OCI-M1 (cell line): ENCODE measurements at places on chromosomes 4 and X.
A peak's percentile ranks its signal among the peaks of the same experiment; 100 is the strongest.

- DNase-seq, result peak; percentile 6
Measured at GRCh38 chrX:21975812-21976211, 35.3 kb downstream of the SMS start.

- no peak for DNase-seq
Measured at GRCh38 chrX:118941147-118941546, 33.3 kb upstream of the LONRF3 start.

DNA sequence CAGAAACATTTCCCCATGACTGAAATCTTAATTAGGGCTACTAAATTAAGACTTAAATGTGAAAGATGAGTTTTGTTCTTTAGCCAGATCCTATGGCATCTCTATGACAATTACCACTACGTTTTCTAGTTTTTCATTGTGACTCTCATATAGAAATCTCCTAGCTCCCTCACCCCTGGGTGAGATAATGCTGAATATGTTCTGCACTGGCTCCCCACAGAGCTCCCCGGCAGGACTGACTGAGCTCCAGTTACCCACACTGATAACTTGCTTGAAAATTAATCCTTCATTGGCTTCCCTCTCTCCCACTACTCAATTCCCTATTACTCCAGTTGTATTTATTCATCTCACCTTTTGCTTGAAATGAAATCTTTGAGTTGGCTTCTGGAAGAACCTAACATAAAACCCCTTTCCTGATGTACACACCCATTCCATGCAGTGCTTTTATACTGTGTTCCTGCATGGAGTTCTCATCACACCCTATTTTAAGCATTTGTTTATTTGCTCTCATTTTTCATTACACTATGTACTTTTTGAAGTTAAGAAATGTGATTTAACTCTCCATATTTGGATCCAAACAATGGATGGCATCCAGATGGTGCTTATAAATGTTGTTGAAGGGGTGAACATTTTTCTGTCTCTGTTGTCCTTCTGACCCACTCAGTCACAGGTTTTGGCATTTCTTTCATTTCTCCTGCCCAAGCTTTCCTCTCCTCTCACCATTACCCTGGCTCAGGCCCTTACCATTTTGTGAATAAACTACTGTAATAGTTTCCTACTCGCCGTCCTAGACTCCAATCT is 623.4 kb downstream of the SPRY1 start:
- DNase-seq, result no peak

GRCh38 chrX:12709047-12709446 is 82.2 kb upstream of the PRPS2 start:
- DNase-seq, result no peak

DNA sequence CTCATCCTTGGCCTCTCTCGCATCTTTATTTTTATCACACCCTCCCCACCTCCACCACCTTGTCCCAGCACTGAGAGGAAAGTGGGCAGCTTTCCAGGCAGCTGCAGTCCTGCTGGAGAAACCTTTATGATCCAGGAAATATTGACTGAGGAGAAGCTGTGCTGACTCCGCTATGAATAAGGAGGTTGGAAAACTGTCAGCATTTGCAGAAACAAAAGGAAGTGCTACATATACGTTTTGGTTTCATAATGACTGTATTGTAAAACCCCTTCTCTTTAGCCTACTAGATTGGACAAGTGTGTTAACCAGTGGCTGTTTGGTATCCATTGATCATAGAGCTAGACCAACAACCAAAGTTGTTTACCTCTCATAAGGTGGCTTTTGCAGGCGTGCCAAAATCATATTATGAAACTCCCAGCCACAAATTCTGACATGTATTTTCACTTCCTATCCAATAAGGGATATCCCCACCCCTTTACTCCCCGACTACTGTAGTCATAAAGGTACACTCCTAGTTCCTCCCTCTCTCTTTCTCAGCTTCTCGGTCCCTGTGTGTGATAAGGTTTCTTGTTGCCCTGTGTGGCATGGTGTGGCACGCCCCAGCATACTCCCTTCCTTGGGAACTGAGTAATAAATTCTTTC is 88.4 kb downstream of the GPR143 start:
- DNase-seq, result no peak

DNA sequence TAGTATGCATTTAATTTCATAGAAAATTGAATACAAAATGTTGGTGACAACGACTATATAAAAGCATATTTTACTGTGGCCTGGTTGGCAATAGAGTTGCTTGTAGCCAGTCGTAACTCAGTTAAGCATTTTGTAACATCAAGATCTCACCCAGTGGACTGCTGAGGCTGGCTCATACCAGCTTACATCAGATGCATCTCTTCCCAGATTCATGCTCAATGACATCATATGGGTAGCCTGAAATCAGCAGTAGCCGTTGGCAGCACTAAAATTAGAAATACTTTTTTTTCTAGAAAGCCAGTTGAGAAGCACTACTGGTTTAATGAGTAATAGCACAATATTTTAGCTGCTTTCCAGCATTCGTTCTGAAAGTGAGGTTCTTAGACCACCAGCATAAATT is 341.2 kb downstream of the TECRL start:
- DNase-seq, result no peak

DNA sequence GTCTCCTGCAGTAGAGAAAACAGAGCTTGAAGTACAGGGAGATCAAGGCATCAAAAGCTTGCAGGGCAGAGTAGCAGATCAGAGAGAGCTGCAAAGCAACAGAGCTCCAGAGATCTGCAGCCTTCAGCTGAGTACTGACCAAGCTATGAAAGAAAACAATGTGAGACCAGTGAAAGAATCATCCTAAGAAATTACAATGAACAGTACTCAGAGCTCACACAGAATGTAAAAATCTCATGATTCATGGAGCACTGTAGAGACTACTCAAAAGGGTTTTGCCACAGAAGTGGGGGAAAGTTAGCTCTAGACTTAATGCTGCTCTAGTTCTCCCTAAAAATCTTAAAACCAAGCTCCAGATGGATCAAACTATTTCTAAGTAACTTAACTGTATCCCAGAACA is 80.0 kb upstream of the MAB21L2 start:
- no peak for DNase-seq

DNA sequence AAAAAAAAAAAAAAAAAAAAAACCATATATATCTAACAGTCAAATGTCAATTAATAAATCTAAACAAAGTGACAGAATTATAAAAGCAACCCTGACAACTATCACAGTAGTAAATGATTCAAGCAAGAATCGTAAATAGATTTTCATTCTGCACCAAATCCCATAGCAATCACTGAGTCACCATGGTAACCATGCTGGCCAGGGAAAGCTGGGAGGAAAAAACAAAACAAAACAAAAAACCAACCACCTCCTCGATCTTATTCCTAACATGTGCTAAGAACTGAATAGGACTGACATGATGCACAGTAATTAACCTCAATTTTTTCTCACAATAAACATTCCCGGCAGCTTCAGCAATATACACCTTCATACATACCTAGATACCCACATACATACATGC is 30.6 kb upstream of the RAB40A start:
- no peak for DNase-seq

DNA sequence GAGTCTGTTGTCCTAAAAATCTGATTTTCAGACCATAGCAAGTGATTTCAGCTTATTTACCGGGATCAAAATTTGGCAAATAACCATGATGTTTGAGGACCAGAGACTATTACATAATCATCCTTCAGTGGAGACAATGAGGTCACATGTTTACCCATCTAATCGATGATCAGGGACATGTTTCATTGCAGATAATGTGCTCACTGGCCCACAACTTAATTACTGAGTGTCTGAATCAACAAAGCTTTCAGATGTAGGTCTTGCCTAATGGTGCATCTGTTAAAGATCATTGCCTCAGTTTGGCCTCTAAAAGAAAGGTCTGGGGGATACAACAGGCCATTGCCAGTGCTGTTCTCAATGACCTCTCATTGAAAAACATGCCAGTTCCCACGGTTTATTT is 42.8 kb upstream of the KLHL34 start:
- no peak for DNase-seq

GRCh38 chr4:153947124-153947523 is 158.2 kb upstream of the SFRP2 start:
- no peak for DNase-seq

DNA sequence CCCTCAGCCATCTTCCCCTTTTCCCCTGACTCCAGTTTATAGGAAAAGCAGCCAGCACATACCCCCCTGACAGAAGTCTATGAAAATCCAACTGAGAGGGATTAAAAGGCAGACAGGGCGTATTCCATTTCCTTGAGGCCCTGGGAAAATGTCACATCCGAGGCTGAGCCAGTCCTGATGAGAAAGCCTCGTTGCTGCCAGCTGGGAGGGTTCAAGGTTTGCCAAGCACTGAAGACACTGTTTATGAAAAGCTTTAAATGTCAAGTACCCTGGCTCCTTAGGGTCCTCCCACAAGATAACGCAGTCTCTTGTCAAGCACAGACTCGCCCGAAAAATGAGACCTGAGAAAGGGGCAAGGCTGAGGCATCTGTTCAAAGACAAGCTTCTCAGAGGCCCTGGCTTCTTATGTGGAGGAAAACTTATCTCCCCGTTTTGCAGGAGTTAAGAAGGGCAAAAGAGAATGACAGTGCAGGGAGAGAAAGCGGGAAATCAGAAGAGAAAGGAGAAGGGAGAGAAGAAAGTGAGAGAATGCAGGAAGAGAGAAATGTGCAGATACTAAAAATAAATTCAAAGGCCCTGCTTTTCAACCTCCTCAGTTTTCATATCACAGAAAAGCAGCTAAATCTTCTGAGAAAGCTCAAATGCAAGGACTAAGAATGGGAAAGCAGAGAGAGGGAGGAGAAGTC is 44.7 kb downstream of the SCD5 start:
- no peak for DNase-seq

- no peak for DNase-seq
Measured at GRCh38 chr4:123506011-123506695, 109.6 kb downstream of the SPRY1 start.

- no peak for DNase-seq
Measured at GRCh38 chr4:23233596-23233995, 540.9 kb downstream of the GBA3 start.

GRCh38 chr4:93451954-93452353 is 376.6 kb upstream of the ATOH1 start:
- DNase-seq, result no peak
